T-helper 1 cell (primary cell): ENCODE measurements at places on chromosomes 7 and 10.

- DNase-seq: no peak
These were observed 58.8 kb downstream of the VIM start for GRCh38 chr10:17286562-17287550.

GRCh38 chr10:50310560-50311174, 59.4 kb upstream of the ASAH2 start:
- DNase-seq: no peak

DNA sequence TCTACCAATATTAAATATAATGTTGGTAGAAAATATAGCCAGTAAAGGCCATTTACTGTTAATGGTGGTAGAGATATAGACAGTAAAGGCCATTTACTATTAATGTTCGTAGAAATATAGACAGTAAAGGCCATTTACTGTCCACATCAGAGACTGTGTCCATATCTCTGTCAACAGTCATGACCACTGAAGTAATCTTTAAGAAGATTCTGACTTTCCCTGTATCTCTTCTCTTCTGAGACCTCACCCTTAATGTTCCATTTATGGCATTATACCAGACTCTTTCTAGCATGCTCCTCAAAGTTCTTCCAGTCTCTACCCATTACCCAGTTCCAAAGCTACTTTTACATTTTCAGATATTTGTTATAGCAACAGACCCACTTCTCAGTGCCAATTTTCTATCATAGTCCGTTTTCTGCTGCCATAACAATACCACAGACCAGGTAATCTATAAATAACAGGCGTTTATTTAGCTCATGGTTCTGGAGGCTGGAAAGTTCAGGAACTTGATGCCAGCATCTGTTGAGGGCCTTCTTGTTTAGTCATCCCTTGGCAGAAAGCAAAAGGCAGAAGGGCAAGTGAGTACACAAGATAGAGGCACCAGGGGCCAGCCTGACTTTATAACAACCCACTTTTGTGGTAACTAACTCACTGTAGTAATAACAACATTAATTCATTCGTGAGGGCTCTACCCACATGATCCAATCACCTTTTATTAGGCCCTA, 7.9 kb upstream of the NUDCD3 start:
- DNase-seq: no peak

- no peak for DNase-seq
These were observed 37.3 kb upstream of the CCNY start for GRCh38 chr10:35299016-35299415.

DNA sequence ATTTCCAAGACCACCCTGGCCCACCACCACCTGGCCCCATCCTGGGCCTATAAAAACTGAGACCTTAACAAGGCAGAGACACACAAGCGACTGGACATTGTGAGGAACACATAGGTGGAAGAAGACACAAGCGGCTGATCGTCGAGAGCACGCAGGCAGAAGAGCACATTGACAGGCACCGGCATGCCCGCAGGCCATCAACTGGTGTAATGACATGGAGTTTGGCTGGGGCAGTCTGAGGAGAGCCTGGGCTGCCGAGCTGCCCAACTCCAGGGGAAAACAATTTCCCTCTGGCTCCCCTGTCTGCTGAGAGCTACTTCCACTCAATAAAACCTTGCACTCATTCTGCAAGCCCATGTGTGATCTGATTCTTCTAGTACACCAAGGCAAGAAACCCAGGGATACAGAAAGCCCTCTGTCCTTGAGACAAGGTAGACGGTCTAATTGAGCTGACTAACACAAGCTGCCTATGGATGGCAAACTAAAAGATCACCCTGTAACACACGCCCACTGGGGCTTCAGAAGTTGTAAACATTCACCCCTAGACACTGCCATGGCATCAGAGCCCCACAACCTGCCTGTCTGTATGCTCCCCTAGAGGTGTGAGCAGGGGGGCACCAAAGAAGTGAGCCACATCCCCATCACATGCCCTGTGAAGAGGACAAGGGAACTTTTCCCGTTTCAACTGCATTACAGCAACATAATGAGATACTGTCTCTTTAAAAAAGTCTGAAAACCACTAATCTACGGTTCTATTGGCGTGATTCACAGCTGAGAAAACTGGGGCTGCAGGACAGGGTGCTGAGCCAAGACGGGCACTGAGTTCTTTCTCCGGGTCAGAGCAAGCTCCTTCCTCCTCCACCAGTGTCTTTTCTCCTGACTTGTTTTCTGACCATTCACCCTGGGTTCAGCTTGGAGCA, 18.5 kb upstream of the TNS3 start:
- no peak for DNase-seq

DNA sequence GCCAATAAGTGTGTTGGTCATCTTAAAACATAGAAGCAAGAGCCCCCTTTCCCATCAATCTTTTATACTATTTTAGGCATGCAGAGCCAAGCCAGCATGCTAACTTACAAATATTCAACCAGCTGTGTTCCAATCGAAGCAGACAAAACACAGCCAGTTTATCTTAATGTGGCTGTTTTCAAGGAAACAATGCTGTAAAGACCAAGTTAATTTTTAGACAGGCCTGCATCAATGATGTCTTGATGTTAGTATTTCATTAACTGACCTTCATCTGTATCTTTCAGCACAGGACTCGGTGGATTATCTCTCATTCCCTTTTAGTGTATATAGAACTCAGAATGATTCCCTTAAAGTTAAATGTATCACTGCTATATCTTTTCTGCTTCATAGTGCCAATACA, 262.0 kb upstream of the ZWINT start:
- no peak for DNase-seq

- no peak for DNase-seq
These were observed 235.1 kb downstream of the SEMA3E start for GRCh38 chr7:83413831-83414230.

DNA sequence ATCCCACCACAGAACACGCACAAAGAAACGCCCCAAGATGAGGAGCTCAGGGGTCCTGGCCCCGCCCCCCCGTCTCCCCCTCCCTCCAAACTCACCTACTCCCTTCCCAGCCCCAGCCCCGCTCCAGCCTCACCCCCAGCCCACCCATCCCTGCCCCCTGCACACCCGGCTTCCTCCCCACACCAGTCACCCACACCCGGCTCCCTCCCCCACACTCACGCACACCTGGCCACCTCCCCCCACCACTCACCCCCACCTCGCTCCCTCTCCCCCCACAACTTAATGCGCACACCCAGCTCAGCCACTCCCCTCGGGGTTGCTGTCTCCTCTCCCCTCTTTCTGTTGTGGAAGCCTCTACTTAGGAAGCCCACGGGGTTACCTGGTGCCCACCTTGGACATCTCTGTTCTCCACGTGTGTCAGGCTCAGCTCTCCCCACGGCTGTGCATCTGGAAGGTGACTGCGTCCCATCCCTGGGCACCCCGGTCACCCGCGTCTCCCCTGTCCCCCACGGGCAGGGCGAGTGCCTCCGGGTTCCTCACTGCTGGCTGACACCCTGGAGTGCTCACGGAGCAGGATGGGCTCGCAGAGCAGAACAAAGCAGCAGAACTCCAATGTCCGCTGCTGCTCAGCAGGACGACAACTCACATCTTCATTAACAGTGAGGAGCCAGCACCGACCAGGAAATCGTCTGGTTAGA, 166.8 kb downstream of the USP6NL start:
- no peak for DNase-seq

DNA sequence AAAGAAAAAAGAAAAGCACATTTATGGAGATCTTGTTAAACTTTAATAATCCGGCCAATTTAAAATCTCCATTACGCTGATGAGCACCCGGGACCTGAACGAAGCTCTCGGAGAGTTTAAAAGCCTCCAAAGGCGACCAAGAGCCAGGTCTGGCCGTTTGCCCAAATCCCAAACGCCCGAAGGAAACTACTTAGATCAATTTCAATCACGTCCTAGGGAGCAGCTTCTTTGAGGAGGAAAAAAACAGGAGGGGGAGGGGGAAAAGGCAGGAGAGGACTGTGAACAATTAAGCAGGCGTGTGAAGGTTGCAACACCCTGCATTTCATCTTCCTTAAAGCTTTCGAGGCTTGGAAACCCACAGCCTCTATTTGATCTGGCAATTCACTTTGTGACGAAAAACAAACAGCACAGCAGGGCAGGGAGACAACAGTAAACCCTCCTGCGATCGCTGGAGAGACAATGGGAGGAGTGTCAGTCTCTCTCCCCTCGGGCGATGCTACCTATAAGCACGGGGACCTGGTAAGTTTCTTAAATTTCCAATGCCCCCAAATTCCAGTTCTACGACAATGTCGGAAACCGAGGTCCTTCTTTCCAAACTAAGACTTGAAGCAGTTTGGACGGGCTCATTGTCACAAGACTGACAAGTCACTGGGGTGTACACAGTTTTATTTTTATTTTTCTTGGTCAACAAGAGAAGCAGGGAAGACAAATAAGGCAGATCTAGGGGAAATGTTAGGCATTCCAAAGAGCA, 1.2 kb downstream of the KLF6 start:
- DNase-seq: peak; percentile 30

DNA sequence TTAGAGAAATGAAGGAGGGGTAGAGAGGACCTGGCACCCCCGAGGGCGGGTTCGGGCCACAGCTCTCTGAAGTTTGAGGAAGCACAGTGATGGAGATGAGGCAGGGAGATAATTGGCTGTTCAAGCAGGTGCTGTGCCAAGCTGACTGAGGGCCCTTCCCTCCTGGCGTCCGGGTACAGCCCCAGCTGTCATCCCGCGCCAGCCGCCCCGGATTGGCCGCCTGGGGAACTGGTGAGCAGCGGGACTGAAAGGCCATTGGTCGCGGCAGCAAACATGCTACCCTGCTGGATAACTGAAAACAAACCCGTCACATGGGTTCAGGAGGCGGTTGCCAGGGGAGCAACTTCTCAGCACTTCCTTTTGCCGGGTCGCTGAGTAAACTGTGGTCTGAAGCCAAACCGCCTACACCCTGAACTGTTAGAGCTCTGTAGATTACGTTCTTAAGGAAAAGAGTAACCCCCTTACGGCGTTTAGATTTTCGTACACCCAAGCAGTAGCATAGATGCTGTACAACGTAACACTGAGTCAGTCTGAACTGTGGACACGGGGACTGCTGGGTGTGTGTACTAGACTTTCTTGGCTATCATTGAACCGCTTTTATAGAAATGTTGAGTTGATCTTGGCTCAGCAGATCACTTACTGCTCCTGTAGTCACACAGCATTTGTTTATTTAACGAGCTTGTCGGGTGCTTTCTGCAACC, 1.3 kb downstream of the INSIG1 start:
- DNase-seq: peak; percentile 91

DNA sequence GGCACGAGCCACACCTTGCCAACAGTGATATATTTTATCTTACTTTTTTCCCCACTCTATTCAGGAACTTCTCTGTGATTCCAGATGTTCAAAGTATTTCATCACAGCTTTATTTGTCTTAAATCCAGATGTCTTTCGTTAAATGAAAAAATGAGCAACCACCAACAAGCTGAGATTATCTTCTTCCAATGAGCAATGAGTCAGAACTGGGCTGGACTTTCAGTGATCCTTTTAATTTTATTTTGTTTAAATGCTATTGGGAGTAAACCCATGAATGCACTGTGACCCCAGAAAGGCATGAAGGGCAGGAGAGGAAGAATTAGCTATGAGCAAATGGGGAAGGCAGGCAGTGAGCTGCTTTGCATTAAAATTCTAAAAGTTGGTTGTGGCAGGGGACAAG, 77.6 kb upstream of the IMMP2L start:
- DNase-seq: no peak

- no peak for DNase-seq
These were observed 226.5 kb downstream of the INHBA start for GRCh38 chr7:41476460-41476803.

GRCh38 chr7:20828947-20829346, 42.3 kb upstream of the SP8 start:
- no peak for DNase-seq
